ENCODE measurements at places on chromosomes 12 and 14.

GRCh38 chr12:86249276-86249675 lies 6.9 kb downstream of the MGAT4C start:
- DNase-seq = no peak

- no peak for DNase-seq
Measured at GRCh38 chr12:41438854-41439541, 250.9 kb downstream of the PDZRN4 start.

- no peak for DNase-seq
Measured at GRCh38 chr12:97805146-97805545, 342.5 kb downstream of the RMST start.

DNA sequence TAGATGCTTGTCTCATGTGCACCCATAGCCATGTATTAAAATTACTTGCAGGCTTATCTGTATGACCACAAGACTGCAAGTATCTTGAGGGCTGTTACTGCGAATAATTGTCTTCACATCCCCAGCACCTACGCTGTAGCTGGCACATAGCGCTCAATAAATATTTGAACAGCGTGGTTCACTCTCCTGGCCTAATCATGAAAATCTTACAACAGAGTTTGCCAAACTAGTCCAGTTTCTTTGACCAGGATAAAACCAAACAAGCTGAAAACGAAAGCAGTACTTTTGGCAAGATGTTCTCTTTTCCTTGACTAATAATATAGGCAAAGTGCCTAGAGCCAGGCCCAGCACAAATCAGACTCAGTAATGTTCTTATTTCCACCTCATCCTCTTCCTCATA lies 106.7 kb downstream of the RPS29 start:
- no peak for DNase-seq

- DNase-seq = no peak
Measured at GRCh38 chr12:81401241-81401640, 323.4 kb downstream of the ACSS3 start.

DNA sequence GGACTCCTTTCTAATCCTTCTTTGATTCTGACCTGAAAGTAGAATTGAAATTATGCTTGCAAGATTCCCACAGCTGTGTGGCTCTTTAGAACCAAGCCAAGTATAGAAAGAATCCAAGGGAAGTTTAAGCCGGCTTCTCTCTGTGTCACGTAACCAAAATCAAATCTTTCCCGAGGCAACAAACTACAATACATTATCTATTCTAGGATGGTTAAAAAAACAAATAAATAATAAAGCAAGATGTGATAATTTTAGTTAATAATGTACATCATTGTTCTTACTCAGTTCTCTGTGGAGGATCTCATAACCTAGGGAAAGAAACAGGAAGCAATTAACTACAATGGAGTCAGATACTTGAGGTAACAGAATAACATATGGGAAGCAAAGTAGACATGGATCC lies 78.1 kb upstream of the ST8SIA1 start:
- DNase-seq = no peak

DNA sequence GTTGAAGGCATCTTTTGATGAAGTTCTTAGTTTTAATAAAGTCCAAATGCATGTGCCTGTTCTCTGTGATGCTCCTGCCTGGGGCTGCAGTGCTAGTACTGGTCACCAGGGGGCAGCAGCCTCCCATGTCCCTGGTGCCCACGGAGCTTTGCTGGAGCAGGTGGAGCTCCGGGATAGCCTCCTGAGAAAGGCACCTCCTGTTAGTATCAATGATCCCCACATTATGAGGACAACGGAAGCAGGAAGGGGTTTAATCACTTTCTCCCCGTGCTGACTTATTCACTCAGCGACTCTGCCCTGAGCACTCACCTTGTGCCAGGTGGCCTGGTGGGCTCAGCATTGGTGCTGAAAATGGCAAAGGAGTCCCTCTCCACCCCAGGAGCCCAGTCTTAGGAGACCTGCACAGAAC lies 123.0 kb upstream of the PZP start:
- peak; percentile 64 for DNase-seq

DNA sequence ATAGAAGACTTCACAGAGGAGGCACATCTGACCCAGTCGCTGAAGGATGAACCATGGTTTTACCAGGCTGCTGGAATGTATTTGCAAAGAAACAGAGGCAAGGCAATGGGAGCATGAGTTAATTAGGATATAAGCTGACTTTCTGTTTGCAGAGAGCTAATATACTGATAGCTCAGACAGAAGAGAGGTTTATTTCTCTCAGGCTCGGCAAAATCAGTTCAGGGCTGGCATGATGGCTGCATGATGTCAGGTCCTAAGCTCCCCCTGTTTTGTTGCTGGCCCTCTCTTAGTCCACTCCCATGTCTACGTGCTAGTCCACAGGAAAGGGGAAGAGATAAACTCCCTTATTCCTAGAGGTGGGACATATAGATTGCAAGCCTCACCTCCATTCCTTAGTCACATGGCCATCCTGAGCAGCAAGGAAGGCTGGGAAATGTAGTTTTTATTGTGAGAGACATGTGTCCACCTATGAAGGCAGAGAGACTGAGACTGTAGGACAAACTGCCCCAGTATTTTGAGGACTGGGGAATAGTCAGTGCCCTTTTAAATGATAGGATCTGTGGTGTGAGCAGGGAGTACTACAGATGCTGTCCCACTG lies 224.5 kb downstream of the VRK1 start:
- no peak for DNase-seq
